GM23248 (cell line): ENCODE measurements at places on chromosomes 6 and 20. TPM values are rescaled to one million over a fixed set of nuclear protein-coding genes. Genes with fewer than 3 reads are reported as not detected.

The CST1 gene
- total RNA-seq: not detected in 2 replicates

The NRN1 gene
- 78.5 and 94.6 TPM in 2 replicates for total RNA-seq

The PRKN gene
- 0.63 and 2.3 TPM in 2 replicates for total RNA-seq

The ULBP1 gene
- 5.8 and 6.1 TPM in 2 replicates for total RNA-seq

The SLC16A10 gene
- not detected in 2 replicates for total RNA-seq

The OPRL1 gene
- total RNA-seq: 0.86 and 1.1 TPM in 2 replicates

The CLIC5 gene
- not detected in 2 replicates for total RNA-seq

The PDCD2 gene
- 74.7 and 87.7 TPM in 2 replicates for total RNA-seq

DNA sequence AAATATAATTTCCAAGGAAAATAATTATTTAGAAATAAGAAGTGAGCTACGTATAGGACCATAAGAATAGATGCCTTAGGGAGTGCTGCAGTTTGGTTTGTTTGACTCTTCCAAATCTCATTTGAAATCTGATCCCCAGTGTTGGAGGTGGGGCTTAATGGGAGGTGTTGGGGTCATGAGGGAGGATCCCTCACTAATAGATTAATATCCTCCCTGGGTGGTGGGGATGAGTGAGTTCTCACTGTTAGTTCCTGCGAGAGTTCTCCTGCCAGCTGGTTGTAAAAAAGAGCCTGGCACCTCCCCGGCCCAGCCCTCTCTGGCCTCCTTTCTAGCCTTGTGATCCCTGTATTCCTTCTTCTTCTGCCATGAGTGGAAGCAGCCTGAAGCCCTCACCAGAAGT is 69.3 kb downstream of the RCAN2 start:
- no peaks in the 10 kb centered on the region for H3K27me3 ChIP-seq
- no peaks in the 10 kb centered on the region for H3K36me3 ChIP-seq
- no peak overlapping the region for H3K27ac ChIP-seq
- DNase-seq: no peak
- no peak overlapping the region for H3K4me3 ChIP-seq

- no peak for DNase-seq
- no peaks in the 10 kb centered on the region for H3K36me3 ChIP-seq
- H3K27ac ChIP-seq: no peak overlapping the region
- H3K4me1 ChIP-seq: peaks cover 14% of the 10 kb centered on the region
- no peaks in the 10 kb centered on the region for H3K27me3 ChIP-seq
Measured at GRCh38 chr6:71364889-71365542, 76.4 kb downstream of the OGFRL1 start.

DNA sequence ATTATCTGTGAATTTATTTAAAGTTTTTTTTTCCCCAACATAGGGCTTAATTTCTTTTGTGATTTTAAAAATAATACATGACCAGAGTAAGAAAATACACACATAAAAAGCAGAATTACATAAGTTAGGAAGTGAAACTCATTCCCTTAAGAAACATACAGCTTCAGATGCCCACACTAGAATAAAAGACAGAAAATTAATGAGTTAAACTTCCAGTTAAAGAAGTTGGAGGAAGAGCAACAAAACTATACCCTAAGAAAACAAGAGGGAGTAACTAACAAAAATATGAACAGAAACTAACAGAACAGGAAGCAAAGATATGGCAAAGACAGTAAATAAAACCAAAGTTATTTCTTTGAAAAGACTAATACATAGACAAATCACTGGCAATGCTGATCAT is 107.6 kb upstream of the CEP85L start:
- H3K4me1 ChIP-seq: no peaks in the 10 kb centered on the region
- H3K27ac ChIP-seq: no peak overlapping the region
- H3K4me3 ChIP-seq: no peak overlapping the region
- DNase-seq: no peak
- no peaks in the 10 kb centered on the region for H3K27me3 ChIP-seq

DNA sequence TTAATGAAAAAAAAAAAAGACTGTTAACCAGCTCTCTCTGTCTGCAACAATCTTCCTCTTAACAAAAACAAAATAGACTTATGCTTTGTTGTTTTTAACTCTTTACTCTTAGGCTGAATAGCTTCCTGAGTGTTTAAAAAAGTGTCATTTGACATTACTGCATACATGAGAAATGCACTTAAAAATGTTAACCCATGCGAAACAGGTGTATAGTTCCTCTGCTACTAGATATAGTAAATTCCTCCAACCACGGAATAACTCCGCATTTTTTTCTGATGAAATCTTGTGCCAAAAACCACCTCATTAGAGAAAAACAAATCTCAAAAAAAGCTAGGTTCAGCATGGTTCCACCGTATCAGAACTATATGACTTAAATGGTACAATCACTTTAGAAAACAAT is 426.0 kb downstream of the ADGRB3 start:
- no peak for DNase-seq
- no peaks in the 10 kb centered on the region for H3K27me3 ChIP-seq
- no peaks in the 10 kb centered on the region for H3K36me3 ChIP-seq
- no peak overlapping the region for H3K27ac ChIP-seq

GRCh38 chr6:107144666-107145065 is 29.4 kb upstream of the BEND3 start:
- no peak for DNase-seq
- H3K27me3 ChIP-seq: no peaks in the 10 kb centered on the region
- no peaks in the 10 kb centered on the region; the same call in 1 of the 2 replicates for H3K4me1 ChIP-seq
- H3K36me3 ChIP-seq: no peaks in the 10 kb centered on the region
- H3K4me3 ChIP-seq: no peak overlapping the region

GRCh38 chr6:129750360-129750759 is 40.4 kb upstream of the ARHGAP18 start:
- DNase-seq: no peak
- H3K4me3 ChIP-seq: no peak overlapping the region
- H3K27me3 ChIP-seq: no peaks in the 10 kb centered on the region

GRCh38 chr6:11702089-11702488 is 76.5 kb downstream of the ADTRP start:
- H3K4me3 ChIP-seq: no peak overlapping the region
- H3K27ac ChIP-seq: 0 out of 2 replicates have a peak overlapping the region, but pooled peaks have one; percentile 22
- no peaks in the 10 kb centered on the region for H3K36me3 ChIP-seq
- H3K4me1 ChIP-seq: peaks cover 10% of the 10 kb centered on the region; the same call in 1 of the 2 replicates
- no peak for DNase-seq

DNA sequence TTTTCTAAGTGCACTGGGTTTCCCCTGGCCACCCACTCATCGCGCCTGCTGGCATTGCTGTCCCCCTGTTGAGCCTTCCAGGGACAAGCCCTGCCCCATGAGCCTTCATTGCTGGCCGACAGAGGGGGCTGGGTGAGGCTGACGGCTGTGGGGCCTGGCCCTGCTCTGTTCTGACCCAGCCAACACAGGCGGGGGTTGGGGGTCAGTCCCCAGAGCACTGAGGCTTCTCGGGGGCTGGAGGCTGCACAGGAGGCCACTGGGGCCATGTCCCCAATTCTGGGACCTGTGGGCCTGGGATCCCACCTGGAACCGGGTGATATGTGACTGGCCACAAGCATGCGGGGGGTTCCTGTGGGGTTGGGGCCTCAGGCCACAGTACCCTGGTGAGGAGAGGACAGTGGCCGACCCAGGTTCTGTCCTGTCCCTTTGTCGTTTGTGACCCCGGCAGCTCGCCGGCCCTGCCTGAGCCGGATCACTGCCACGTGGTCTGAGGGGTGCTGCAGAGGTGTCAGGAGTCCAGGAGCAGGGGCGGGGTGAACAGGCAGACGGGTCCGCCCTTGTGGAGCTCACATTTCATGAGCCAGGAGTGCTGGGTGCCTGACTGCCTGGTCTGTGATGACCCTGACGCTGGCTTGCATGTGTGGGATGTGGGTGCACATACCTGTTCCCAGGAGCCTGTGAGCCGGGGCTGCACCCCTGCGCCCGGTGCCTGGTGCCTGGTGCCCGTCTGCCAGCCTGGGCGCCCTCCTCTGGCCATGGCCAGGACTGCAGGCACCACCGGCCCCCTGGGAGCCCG is 2.1 kb upstream of the COL20A1 start:
- DNase-seq: peak; percentile 70
- no peak overlapping the region for H3K27ac ChIP-seq
- H3K36me3 ChIP-seq: peaks cover 3% of the 10 kb centered on the region; the same call in 1 of the 2 replicates
- H3K27me3 ChIP-seq: peaks cover 16% of the 10 kb centered on the region
- no peaks in the 10 kb centered on the region for H3K4me1 ChIP-seq

- peaks cover 52% of the 10 kb centered on the region for H3K4me1 ChIP-seq
- H3K27me3 ChIP-seq: no peaks in the 10 kb centered on the region
- no peak overlapping the region for H3K27ac ChIP-seq
- no peaks in the 10 kb centered on the region for H3K36me3 ChIP-seq
- DNase-seq: peak; percentile 61
Measured at GRCh38 chr6:12576389-12576788, 140.2 kb upstream of the PHACTR1 start.

DNA sequence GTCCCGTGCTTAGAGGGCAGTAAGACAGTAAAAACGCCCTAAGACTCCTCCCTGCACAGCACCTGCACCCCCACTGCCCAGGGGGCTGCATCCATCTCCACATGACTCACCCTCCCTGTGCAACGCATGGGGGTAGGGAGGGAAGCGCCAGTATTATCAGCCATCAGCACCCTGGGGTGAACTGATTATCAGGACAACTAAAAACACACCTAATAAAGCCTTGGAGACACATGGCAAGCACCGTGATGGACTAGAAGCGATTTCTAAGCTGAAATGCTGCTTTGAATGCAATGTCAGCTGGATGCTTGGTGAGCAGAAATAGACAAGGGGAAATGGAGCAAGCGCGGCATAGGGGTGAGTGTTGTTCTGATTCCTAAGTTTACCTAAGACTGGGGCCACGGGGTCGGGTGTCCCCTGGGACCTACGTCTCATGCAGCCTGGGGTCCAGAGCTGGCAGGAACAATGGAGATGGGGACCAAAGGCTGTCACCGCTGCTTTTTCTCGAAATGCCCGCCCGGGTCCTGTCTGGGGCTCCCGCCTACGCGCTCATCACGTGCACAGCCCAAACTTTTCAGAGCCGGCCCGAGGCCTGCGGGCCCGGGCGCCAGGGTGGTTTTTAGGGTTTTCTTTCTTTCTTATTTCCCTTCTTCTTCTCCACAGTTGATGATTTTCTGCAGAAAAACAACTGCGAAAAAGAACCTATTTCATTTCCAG is 702 bp upstream of the TNFAIP3 start:
- H3K4me1 ChIP-seq: peaks cover 24% of the 10 kb centered on the region
- peak overlapping the region; percentile 85 for H3K4me3 ChIP-seq
- no peaks in the 10 kb centered on the region for H3K36me3 ChIP-seq

DNA sequence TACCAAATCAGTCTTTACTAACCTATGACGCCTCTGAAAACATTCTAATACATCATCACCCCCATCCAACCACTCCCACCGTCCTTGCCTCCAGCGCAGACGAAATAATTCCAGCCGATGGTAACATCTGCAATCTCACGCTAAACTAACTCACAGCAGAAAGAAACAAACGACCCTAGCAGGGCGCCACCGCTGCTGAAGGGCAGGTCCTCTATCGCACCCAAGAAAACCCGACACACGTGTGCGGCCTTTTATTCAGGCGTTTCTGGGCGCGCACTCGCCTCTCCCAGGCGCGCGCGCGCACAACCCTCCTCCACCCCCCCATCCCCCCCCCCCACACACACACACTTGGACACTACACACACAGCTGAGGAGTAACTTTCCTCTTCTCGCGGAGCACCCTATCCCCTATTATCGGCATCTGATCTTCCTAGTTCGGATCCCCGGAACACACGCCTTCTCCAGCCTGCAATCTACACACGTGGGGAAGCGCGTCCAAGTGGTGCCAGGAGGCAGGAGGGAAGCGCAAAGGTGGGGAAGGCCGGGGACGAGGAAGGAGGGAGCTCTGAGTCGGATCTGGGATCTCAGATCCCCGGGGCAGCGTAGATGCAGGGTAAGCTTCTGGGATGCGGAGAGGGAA is 1.4 kb downstream of the GFOD1 start:
- peak overlapping the region; percentile 71 for H3K4me3 ChIP-seq
- peak; percentile 64 for DNase-seq
- no peaks in the 10 kb centered on the region for H3K27me3 ChIP-seq
- H3K4me1 ChIP-seq: peaks cover 5% of the 10 kb centered on the region; the same call in 1 of the 2 replicates

DNA sequence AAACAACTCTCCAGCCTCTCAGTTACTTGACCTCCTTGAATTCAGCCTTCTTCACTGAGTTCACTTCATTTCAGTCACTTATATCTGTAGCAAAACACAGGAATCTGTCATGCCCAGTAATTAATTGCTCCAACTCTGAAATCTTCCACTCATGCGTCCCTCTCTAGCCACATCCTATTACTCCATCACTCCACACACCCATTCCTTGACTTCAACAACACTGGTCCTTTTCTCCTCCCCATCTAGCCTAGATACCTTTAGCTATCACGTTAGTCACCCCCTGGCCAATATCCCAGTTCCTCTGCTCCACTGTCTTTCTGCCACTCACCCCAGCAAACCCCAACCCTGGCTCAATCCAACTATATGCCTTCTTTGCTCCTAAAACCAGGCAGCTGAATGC is 7.7 kb downstream of the ZHX3 start:
- H3K27ac ChIP-seq: peak overlapping the region; percentile 89
- H3K4me3 ChIP-seq: no peak overlapping the region
- peaks cover 43% of the 10 kb centered on the region for H3K4me1 ChIP-seq

- DNase-seq: no peak
- H3K36me3 ChIP-seq: no peaks in the 10 kb centered on the region
- no peak within 1 kb of the TSS for H3K27ac ChIP-seq
- H3K4me3 ChIP-seq: peak within 1 kb of the TSS; percentile 41
- no peaks in the 10 kb centered on the region for H3K27me3 ChIP-seq
Measured at GRCh38 chr6:87095087-87095509, at the start of gene CGA. Gene CGA (minus strand): TSS chr6:87095106. CDS start chr6:87088200, 6,906 bp downstream.

GRCh38 chr6:38604700-38605099 is 35.0 kb downstream of the BTBD9 start:
- H3K27me3 ChIP-seq: no peaks in the 10 kb centered on the region
- H3K36me3 ChIP-seq: no peaks in the 10 kb centered on the region
- no peaks in the 10 kb centered on the region; the same call in 1 of the 2 replicates for H3K4me1 ChIP-seq
- no peak for DNase-seq

DNA sequence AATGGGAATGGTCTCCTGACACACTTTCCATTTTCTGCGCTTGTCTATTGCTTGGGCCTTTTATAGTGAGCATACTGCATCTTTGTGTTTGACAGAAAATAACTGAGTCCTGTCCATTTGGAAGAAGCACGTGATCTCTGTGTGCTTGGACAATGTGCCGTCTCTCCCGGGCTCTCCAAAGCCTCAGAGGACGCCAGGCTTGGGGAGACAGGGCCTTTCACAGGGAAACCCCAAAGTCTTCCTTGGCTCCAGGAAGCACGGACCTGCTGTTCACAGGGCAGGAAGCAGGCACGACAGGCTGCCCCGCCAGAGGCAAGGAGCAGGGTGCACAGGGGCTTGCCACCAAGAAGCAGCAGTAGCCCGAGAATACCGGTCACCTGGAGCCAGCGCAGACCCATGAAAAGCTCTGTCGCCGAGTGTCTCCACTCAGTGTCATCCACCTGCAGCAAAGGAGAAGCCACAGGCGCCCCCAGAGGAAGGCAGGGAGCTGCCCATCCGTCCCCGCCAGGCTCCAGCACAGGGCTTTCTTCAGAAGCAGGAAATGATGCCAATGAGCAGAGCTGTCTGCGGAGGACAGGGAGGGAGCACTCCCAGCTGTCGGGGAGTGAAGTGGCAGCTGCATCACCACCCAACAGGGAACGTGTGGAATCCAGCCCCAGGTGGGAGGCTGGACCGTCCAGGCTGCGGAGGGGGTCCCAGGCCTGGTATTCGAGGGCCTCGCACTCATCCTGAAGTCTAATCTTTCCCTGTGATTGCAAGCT is 135.1 kb downstream of the AGPAT4 start:
- no peak overlapping the region for H3K27ac ChIP-seq
- no peaks in the 10 kb centered on the region for H3K27me3 ChIP-seq
- no peak for DNase-seq
